ENCODE measurements at places on chromosomes 7 and 10.

- DNase-seq = no peak
Measured at GRCh38 chr10:124171561-124171960, 78.2 kb upstream of the CHST15 start.

DNA sequence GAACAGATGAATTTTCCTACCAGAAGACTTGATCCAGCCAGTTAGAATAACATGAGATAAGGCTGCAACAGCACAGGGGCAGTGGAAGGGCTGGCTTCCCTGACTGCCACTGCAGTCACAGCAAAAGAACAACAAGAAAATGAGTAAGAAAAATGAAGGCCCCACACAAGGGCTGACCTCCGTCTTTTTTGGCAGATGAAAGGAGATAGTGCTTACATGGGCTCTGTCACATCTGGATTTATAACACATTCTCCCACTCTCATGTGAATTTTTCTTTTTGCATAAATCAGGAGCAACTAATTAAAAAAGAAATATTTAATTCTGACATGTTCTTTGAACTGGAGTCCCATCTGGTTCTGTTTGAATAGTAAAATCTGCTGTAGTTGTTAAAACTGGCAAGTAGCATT, 99.6 kb downstream of the NRP1 start:
- peak; percentile 70 for DNase-seq

- peak; percentile 58 for DNase-seq
Measured at GRCh38 chr7:137476937-137477336, 133.4 kb upstream of the PTN start.

- DNase-seq = peak; percentile 45
Measured at GRCh38 chr10:43204943-43205671, 61.8 kb downstream of the RASGEF1A start.

- DNase-seq = no peak
Measured at GRCh38 chr7:129084801-129085551, 30.1 kb upstream of the TNPO3 start.

DNA sequence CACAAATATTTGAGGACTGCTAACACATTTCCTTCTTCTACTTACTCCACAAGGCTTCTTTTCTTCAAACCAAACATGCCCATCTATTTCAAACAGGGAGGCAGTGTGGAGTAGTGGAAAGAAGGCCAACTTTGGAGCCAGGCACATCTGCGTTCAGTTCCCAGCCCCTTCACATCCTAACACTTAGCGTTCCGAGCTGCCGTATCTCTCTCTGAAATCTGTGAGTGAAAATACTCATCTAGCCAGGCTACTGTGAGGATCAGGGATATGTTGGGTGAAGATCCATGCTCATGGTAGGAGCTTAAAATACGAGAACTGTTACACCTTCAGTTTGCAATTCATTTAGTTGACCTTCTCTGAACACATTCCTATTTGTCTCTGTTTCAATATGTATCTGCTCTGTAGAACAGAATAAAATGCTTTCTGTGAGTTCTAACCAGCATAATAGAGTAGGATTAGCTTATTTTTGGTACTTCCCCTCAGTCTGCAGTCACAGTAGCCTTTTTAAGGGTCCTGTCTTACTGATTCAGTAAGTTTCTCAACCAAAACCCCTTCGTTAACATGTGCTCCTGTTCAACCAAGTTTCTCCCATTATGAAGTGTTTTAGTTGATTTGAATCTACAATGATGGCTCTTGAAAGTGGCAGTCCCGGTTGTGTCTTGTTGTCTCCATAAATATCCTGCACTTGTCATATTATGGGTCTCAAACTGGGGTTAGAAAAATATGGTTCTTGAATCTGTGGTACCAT, 3.3 kb upstream of the MEST start:
- DNase-seq = no peak

GRCh38 chr10:33157103-33157502, 177.4 kb downstream of the NRP1 start:
- peak; percentile 76 for DNase-seq

GRCh38 chr10:124366343-124366742, 52.4 kb downstream of the OAT start:
- DNase-seq = no peak
